ENCODE measurements at places on chromosomes 1 and 21. TPM values are rescaled to one million over a fixed set of nuclear protein-coding genes. Genes with fewer than 3 reads are reported as not detected.

DIO1 gene
- not detected for total RNA-seq

AMY2B gene
- total RNA-seq: 2.7 TPM

HCRTR1 gene
- total RNA-seq: not detected

RAB42 gene
- 3.6 TPM for total RNA-seq

CLDN17 gene
- total RNA-seq: not detected

CD34 gene
- 0.14 TPM for total RNA-seq

TRIM67 gene
- not detected for total RNA-seq

HES2 gene
- total RNA-seq: 0.09 TPM

C8B gene
- total RNA-seq: not detected

TMEM79 gene
- total RNA-seq: 2.2 TPM

PARP1 gene
- 72.7 TPM for total RNA-seq

RIMS3 gene
- 0.14 TPM for total RNA-seq

CELA2A gene
- total RNA-seq: 0.14 TPM

ALX3 gene
- not detected for total RNA-seq

RPTN gene
- total RNA-seq: not detected

AMY2A gene
- total RNA-seq: not detected

E2F2 gene
- total RNA-seq: 0.14 TPM

PTPN22 gene
- total RNA-seq: 0.55 TPM

SLC35F3 gene
- 0.09 TPM for total RNA-seq

LCK gene
- total RNA-seq: not detected

FMO5 gene
- total RNA-seq: 0.71 TPM

EFCAB7 gene
- 8.1 TPM for total RNA-seq

NUDC gene
- total RNA-seq: 21.5 TPM

MFSD2A gene
- total RNA-seq: 5.0 TPM

S100A8 gene
- not detected for total RNA-seq
